ENCODE measurements at places on chromosomes 6 and 20. TPM values are rescaled to one million over a fixed set of nuclear protein-coding genes. Genes with fewer than 3 reads are reported as not detected.
A peak's percentile ranks its signal among the peaks of the same experiment; 100 is the strongest.

DNA sequence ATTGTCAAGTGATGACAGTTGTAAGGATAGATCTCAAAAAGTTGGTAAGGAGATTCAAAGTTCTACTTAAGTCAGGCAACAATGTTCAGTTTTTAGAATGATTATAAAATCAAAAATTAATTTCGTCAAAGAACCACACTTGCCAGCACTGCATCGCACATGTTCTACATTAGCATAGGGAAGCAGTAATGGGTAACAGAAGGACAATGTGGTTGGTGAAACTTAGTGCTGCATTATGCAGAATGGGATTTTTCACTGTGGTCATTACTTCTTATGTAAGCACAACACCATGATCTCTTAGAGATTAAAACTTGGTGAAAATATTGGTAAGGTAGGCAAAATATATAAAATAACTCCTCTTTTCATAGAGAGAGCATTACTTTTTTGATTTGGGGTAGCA, 173.7 kb upstream of the THEMIS start:
- no peak for DNase-seq

DNA sequence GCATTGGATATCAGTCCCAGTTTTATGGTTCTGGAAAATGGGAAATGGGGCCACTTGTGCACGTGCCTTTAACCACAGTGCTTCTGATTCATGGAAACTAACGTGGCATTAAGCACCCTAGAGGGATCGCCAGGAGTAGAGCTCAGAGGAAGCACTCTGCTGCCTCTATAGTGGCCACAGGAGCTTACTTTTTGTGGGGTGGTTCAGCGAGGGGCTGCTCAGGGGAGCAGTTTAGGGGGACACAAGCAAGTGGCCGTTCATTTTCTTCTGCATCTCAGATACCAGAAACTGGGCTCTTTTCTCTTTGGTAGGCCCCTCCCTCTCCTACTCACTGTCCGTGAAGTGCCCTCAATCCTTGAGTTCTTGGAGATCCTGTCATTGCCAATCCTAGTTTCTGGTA, 28.5 kb downstream of the AGPAT4 start:
- no peak for DNase-seq

DNA sequence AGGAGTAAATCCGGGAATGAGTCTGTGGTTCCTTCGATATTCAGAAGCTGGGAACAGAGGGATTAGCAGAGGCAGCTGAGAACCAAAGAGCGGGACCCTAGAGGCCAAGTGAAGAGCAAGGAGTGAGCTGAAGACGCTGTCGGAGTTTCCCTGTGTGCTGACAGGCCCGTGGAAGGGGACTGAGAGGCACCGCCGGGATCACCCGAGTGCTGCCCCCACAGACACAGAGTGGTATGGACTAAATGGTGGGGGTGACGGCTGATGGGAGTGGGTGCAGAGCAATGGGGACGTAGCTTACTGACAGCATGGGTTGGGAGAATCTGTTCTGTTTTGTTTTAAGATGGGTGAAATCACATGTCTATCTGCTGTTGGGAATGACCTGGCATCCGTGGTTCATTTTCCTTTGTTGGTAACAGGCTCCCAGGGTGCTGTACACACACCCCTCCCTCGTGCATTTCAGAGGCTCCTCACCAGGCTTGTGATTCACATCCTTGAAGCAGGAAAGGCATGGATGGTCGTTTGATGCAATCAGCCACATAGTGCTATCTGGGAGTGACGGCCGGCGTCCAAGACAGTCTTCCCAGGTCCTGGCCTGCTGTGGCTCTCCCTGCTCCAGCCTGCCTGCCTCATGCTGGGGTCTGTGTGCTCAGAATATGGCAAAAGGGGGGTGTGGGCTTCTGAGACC, 97.4 kb downstream of the THBS2 start:
- peak; percentile 11 for DNase-seq

DNA sequence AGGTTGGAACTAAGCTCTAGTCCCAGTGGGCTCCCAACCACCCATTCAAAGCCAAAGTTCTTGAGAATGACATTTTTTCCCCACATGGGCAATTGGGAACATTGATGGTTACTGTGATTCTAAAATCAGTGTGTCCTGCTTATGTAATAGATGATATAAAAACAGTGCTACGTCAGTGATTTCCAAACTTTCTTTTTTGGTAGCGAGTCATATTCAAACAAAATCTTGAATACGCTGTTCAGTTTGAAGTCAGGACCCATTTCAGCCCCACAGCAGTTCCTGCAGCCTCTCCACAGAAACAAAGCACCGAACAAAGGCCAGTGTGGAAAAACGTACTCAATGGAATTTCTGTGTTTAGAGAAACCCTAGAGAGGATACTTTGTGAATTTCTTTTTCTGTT, 170.0 kb upstream of the OLIG3 start:
- no peak for DNase-seq

GRCh38 chr6:40582892-40583291, 4.3 kb downstream of the LRFN2 start:
- no peak for DNase-seq

DNA sequence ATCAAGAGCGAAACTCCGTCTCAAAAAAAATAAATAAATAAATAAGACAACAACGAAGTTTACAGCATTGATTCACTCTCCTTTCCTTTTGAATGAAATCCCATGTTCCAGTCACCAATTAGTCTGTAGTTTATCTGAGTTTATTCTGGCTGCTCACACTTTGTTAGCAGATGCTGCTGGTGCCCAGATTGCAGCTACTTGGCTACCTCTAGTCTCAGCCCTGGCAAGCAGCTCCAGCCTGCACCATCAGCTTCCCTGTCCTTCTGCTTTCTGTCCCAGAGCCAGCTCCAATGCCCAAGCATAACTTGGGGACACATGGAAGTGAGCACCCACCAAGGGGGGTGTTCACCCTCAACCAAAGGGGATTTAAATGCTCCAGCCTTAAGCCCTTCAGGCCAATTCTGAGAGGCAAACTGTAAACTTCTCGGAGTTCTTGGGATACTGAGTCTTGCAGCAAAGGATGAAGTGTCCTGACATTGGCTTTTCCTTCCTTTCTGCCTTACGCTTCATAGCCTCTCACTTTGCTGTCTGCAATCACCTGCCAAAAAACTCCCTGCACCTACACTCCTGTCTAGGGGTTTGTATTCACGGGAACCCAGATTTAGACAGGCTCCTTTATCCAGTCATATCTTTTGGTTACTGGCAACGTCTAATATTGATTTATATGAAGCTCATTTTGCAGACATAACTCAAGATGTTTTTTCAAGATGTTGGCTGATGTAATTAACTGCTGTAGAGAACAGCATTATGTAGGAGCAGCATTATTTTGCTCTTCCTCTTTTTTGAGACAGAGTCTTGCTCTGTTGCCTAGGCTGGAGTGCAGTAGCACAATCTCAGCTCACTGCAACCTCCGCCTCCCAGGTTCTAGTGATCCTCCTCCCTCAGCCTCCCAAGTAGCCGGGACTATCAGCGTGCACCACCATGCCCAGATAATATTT, 9.8 kb upstream of the TASP1 start:
- no peak for DNase-seq

DNA sequence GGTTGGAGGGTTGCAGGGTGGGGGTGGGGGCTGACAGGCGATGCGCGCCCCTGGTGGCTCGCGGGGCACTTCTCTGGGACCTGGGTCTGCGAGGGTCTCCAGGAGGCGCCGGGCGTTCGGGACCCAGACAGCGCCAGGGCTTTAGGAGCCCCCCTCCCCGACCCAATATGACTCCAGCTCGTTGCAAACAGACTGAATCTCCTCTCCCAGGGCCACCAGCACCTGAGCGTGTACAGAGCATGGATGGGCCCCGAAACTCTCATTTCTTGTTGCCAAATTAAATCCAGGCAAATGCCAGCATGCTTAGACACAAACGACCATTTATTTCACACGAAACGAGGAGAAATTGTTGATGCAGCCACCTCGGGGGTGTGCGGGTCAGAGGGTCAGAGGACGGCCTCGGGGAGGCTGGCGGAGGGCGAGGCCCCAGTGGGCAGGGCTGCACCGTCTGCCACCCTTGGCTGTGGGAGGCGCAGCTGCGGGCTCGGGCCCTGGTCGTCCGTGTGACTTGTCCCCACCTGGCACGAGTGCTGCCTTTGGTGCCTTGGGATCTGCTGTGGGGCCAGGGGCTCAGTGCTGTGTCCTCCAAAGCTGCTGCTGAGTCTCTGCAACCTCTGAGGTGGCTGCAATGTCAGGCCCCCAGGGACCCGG, 20.9 kb upstream of the GATA5 start:
- no peak for DNase-seq

DNA sequence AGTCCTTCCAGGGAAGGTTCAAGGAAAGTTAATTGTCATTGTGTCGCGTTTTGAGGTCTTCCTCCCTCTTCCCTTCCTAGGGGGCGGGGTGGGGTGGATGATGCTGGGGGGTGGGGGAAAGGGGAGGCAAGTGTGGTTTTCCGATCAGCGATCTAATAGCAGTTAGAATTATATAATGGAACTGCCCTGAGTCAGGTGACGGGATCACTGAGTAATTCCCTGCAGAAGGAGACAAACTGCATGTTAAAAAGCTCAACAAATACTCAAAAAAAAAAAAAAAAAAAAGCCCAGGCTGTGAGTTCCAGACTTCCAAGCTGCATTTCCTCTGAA, 240.4 kb downstream of the PHACTR1 start:
- no peak for DNase-seq

- no peak for DNase-seq
Measured at GRCh38 chr6:7204726-7205125, 97.0 kb downstream of the RREB1 start.

GRCh38 chr20:34986311-34987287, 30.9 kb downstream of the MYH7B start:
- no peak for DNase-seq

GRCh38 chr6:32666420-32667300, at the start of gene HLA-DQB1:
TSS of gene HLA-DQB1 (minus strand) at chr6:32666657. CDS start at chr6:32666607, 50 bp downstream.
- DNase-seq = no peak

DNA sequence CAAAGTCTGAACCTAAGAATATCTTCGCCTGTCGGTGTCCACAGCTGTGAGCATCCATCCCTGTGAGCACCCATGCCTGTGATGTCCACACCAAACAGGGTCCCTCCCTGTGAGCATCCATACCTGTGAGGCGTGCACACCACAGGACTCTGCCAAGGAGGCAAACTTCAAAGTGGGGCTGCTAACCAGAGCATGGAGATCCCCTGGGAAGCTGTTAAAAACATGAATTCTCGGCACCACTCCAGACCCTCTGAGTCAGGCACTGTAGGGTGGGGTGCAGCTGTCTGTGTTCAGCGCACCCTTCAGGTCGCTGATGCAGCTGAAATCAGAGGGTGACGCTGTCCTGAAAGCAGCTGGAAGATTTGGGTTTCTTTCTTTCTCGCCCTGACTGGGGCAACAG, 85.4 kb upstream of the NXT1 start:
- DNase-seq = no peak

DNA sequence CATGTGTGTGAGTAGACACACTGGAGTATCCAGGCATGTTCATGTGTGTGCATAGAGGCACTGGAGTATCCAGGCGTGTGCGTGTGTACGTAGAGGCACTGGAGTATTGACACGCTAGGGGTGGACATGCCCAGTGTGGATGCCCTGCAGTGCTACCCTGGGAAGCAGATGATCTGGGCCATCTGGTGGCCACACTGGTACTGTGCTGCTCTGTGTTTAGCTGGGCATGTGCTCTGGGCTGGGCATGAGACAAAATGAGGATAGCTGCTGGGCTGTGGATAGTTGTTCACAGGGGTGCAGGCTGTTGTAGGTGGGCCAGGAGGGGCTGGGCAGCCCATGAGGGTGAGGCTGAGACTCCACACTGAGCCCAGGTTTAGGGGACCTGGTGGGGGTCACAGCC, 24.0 kb upstream of the NPBWR2 start:
- DNase-seq = no peak

GRCh38 chr6:90319044-90319443, 22.4 kb upstream of the BACH2 start:
- no peak for DNase-seq

- DNase-seq = no peak
Measured at GRCh38 chr6:106128981-106129781, 43.0 kb downstream of the PRDM1 start.

- DNase-seq = no peak
Measured at GRCh38 chr6:40355066-40355465, 232.1 kb downstream of the LRFN2 start.

- DNase-seq = no peak
Measured at GRCh38 chr20:957544-957943, 41.4 kb upstream of the ANGPT4 start.

GRCh38 chr6:167973148-167973885, 24.2 kb upstream of the KIF25 start:
- no peak for DNase-seq

DNA sequence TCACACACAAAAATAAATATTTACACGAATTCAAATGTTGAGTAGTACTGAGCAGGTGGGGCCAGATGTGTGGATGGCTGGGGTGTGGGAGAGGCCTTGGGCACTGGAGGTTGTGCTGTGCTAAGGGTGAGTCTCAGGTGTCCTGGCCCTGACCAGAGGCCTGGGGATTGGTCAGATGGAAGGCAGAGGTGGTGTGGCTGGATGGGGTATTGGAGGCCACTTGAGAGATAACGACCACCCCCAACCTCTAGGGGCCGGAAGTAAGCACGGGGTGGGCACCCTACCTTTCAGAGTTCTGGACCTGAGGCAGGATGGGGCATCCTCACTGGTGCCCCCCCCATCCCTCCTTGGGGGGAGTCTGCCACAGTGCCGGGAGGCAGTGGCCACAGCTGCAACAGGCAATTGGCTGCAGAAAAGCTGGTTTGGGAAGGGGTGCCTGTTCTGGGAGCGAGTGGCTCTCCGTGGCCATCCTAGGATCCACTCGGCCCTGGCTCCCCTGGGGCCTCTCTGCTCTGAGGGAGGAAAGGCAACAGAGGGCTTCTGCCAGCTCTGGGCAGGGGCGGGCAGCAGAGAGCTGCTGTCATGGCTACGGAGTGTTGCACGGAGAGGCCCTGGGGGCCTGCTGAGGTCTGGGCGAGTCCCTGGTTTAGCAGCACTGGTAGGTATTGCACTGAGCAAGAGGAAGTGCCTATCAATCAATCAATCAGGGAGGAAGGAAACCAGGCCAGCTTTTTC, 87.6 kb downstream of the ASXL1 start:
- no peak for DNase-seq

DNA sequence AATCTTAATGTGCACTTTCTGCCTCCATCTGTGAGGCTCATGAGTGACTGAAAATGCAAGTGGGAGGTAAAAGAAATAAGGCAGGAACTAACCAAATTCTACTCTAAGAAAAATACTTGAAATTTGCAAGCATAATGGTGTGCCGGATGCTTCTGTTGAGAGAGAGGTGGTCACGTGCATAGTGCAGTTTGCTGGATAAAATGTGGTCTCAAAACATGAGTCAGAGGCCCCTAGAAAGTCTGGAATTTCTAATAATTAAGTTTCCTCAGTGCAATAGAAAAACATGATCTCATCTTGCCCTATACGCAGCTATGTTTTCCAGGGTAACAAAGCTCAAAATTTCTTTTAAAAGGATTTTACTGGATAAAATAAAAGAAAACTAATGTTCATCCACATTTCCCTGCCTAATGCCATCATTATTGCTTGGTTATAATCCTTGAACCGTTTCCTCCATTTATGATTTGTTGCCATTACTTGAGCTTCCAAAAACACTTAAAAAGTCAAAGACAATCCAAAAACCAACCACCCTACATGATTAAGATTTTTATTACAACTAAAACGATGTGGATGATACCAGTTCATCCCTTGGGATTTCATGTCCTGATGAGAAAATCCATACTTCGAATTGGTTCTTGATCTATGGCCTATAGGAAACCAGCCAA, 351.7 kb upstream of the ARID1B start:
- no peak for DNase-seq

The ADGRG6 gene
- total RNA-seq = 2.7 TPM

The NKX2-4 gene
- not detected for total RNA-seq

The XKR7 gene
- 0.09 TPM for total RNA-seq

The UTRN gene
- total RNA-seq = 56.9 TPM

The SOBP gene
- not detected for total RNA-seq

The PROCR gene
- 2.3 TPM for total RNA-seq

The HSPA1L gene
- 2.3 TPM for total RNA-seq

The MICAL1 gene
- 45.7 TPM for total RNA-seq
